ENCODE measurements at places on chromosomes 3 and 15.

DNA sequence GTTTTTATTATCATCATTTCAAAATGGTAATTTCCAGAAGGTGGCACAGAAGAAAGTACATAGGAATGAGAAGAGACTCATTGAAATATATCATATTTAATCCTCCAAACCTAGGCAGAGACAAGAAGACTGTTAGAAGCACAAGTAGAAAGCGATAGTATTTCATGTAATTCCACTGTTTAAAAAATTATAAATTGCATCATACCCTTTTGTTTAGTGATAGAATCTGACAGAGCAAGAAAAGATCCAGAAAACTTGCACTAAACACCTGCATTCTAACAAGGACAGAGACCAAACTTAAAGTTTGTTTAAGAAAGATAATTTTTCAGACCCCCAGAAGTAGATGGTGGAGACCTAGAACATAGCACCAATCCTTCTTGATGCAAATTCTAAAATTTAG lies 56.9 kb upstream of the CD96 start:
- DNase-seq = no peak

- no peak for DNase-seq
Measured at GRCh38 chr15:66959066-66959465, 106.3 kb upstream of the SMAD3 start.

- DNase-seq = no peak
Measured at GRCh38 chr3:59247402-59247841, 197.6 kb upstream of the CFAP20DC start.

GRCh38 chr3:146560678-146561077 lies 16.3 kb upstream of the PLSCR1 start:
- DNase-seq = no peak

All from GM18507 (cell line).